Osteoblast (primary cell): ENCODE measurements at places on chromosomes 6 and 20. TPM values are rescaled to one million over a fixed set of nuclear protein-coding genes. Genes with fewer than 3 reads are reported as not detected.

DNA sequence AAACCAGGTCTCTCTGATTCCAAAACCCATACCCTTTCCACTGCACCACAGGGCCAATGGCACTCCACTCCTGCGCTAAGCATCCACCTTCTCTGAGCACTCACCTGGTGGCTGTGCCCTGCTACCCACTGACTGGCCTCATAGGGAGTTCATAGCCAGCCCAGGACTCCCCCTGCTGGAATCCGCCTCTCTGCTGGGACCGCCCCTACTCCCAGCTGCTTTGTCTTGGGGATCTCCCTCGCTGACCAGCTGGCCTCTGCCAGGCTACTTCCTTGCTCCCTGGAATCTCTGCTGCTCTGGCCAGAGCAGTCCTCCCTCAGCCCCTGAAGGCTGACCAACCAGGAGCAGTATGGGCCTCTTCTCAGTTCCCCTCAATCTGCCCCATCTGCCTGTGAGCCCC lies 129.7 kb downstream of the FAXC start:
- H3K27me3 ChIP-seq: no peaks in the 10 kb centered on the region
- no peak for DNase-seq
- H3K27ac ChIP-seq: no peak overlapping the region
- no peaks in the 10 kb centered on the region for H3K36me3 ChIP-seq

Gene SMOC2
- total RNA-seq: 0.36 and 10.6 TPM in 2 replicates

DNA sequence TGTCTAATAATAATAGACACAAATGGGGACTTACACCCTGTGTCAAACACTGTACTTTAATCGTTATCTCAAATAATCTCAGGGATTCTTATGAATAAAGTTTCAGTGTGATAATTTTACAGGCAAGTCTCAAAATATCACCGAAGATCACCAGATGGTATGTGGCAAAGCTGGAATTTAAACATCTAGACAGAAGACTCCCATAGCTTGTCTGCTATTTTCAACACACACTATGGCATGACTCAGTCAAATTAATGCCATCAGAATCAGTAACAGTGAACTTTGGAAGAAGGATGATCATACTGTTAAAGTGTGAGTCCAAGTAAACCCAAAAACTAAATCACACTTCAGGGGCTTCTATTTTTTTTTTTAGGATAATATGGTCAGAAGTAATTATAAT lies 867.6 kb upstream of the FLRT3 start:
- H3K27me3 ChIP-seq: no peaks in the 10 kb centered on the region
- DNase-seq: no peak
- no peaks in the 10 kb centered on the region for H3K36me3 ChIP-seq
- H3K4me1 ChIP-seq: no peaks in the 10 kb centered on the region
- H3K4me3 ChIP-seq: no peak overlapping the region

DNA sequence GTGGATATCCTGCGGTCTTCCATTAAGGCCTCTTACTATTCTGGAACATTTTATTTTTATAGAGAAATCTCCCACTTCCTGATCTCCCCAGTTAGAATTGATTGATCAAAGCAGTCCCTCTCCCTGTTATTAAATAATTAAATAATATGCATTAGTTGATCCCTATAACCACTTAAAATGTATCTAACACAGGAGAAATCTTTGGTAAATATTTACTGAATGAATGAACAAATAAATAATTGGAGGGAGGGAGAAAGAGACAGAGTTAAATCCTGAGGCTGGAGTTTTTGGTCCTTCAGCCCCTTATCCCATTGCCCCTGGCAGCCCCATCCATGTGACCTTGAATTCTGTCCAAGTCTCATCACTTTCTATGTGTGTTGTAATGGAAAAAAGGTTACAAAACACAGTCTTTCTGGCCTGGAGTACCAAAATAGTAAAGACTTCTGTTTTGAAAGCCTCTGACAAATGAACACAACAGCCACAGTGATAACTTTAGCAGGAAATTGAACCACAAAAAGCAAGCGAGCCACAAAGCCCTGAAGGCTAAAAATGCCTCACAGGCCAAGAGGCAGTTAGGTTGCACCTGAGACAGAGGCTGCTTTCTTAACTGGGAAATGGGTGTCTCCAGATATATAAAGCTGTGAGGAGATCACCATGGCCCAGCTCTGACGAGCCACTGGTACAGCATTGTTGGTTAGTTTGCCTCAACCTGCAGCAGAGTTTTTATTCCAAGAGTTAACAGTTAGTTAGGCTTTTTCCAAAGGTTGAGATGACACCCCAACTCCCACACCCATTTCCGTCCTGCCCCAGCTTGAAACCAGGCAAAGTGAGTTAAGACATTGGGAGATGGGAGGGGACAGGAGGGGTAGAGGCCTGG lies 11.3 kb downstream of the NT5E start:
- no peak overlapping the region for H3K4me3 ChIP-seq
- H3K27me3 ChIP-seq: no peaks in the 10 kb centered on the region
- H3K36me3 ChIP-seq: peaks cover 23% of the 10 kb centered on the region
- peak overlapping the region; percentile 100 for H3K27ac ChIP-seq

GRCh38 chr6:44473393-44474189 lies 86.1 kb downstream of the CDC5L start:
- no peak overlapping the region for H3K4me3 ChIP-seq
- no peak overlapping the region for H3K27ac ChIP-seq
- no peaks in the 10 kb centered on the region for H3K36me3 ChIP-seq
- H3K27me3 ChIP-seq: peaks cover 5% of the 10 kb centered on the region
- H3K4me1 ChIP-seq: no peaks in the 10 kb centered on the region

DNA sequence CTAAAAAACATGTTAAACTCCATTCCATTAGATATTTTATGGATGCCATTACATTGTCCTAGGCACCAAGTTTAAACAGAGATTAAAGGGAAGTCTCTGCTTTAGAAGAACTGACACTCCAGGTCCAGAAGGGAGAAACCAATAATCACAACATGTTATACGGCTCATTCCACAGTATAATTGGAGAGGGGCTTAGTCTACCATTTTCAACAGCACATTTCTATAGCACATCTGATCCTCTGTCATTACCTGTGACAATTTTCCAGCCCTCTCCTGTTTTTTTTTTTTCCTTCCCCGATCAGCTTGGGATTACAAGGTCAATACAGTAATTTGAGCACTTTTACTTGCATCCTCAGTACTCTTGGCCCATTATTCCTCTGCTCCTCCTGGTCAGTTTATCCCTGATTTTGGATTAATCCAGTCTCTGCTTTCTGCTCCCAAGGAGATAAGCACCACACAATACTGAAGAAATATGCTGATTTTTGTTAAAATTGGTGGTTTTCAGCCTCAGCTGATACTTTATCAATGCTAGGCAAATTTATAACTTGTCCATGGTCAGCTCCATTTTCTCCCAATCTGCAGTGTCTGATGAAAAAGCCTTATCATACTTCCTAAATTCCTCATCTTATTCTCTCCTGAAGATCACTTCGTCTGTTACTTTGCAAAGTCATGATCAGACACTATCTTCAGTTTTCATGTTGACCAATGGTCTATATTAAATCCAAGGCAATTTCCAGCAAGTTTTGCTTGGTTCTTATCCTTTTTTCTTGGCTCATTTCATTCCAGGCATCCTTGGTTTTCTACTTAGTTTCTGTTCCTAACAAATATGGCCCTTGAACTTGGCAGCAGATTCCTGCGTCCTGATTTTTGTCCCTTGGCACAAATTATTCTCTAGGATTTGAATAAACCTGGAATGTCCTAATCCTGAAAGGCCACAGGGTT lies 30.8 kb upstream of the SYNCRIP start:
- H3K4me1 ChIP-seq: peaks cover 18% of the 10 kb centered on the region
- H3K27ac ChIP-seq: no peak overlapping the region
- H3K36me3 ChIP-seq: peaks cover 40% of the 10 kb centered on the region
- no peaks in the 10 kb centered on the region for H3K27me3 ChIP-seq

Gene LINC00237
- not detected in 2 replicates for total RNA-seq

Gene TSBP1
- total RNA-seq: not detected in 2 replicates

Gene C4B
- 4.1 and 6.5 TPM in 2 replicates for total RNA-seq

DNA sequence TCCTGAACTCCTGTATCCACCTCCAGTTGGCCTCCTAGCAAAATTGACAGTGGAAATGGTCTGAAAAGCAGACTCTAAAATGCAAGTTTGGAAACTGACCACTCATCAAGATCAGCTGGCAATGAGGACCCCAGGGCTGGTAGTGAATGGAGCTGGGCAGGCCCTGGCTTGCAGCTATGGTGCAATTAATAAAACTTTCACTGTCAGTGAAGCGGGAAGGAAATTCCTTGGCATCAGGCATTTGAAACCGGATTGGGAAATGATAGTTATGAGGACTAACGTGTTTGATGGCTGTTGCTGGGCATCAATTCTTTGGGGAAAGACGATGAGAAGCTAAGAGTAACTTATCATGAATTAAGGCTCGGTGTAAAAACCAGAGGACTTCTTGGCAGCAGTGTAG lies 19.1 kb downstream of the SIRPB1 start:
- DNase-seq: no peak
- H3K4me3 ChIP-seq: no peak overlapping the region
- no peaks in the 10 kb centered on the region for H3K36me3 ChIP-seq
- no peaks in the 10 kb centered on the region for H3K27me3 ChIP-seq
